Suprapubic skin (tissue), 4 donors: ENCODE measurements at places on chromosomes 2 and 18. TPM values are rescaled to one million over a fixed set of nuclear protein-coding genes. Genes with fewer than 3 reads are reported as not detected.

The SLC38A11 gene
- total RNA-seq: not detected

The CGREF1 gene
- 3.1 TPM for total RNA-seq

The SPHKAP gene
- total RNA-seq: not detected

DNA sequence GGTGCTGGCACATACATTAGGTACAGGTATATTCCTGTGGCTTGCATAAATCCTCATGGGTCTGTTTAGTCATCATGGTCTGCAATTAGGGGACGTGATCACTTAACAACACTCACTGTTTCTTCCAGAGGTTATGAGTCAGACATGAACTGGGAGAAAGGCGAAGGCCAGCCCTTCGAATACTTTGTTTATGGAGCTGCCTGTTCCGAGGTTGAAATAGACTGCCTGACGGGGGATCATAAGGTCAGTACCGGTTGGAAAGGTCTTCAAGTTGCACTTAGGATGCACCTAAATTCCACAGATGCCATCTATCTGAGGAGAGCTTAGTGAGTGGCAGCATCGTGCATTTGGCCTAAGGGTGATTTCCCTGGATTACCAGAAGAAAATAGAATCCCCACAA lies 76.9 kb downstream of the AOX1 start:
- H3K36me3 ChIP-seq: peaks cover 26% of the 10 kb centered on the region
- no peak overlapping the region for H3K4me3 ChIP-seq
- no peak overlapping the region for H3K27ac ChIP-seq
- no peak for DNase-seq
- no peaks in the 10 kb centered on the region for H3K27me3 ChIP-seq
- H3K4me1 ChIP-seq: no peaks in the 10 kb centered on the region

DNA sequence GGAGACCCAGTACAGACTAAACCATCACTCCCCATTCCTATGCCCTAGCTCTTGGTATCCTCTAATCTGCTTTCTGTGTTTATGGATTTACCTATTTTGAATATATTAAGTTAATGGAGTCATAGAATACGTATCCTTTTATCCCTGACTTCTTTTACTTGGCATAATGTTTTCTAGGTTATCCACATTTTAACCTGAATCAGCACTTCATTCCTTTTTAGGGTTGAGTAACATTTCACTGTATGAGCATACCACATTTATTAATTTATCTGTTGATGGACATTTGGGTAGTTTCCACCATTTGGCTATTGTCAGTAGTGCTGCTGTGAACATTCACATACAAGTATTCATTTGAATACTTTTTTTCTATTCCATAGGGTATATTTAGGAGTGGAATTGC lies 157.3 kb upstream of the CTNNA2 start:
- DNase-seq: no peak
- H3K4me3 ChIP-seq: no peak overlapping the region
- no peak overlapping the region for H3K27ac ChIP-seq

DNA sequence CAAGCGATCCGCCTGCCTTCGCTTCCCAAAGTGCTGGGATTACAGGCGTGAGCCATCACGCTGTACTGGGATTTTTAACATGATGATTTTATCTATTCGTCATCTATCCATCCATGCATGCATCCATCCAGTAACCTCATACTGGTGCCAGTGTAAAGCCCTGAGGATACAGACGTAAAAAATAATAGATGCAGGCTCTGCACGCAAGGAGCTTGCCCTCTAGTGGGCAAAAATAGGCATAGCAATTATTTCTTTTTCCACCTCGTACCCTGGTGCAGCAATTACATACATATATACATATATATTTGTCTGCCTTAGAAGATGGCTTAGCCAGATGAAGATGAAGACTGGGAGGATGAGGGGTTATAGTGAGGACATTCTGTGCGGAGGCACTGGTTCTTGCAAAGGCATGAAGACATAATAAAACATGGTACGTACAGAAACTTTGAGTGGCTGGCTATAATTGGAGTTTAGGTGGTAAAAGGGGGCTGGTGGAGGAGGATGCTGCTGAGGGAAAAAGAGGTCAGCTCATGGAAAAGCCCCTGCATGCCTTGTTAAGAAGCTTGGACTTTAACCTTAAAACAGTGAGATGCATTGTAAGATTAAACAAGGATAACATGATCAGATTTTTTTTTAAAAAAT lies 19.6 kb upstream of the RPIA start:
- H3K27me3 ChIP-seq: no peaks in the 10 kb centered on the region
- DNase-seq: no peak
- H3K4me3 ChIP-seq: no peak overlapping the region
- no peak overlapping the region for H3K27ac ChIP-seq
- no peaks in the 10 kb centered on the region for H3K36me3 ChIP-seq

The ZBTB7C gene
- 46.2 TPM for total RNA-seq

GRCh38 chr18:10111944-10112343 lies 198.1 kb downstream of the VAPA start:
- H3K27me3 ChIP-seq: no peaks in the 10 kb centered on the region
- peaks cover 8% of the 10 kb centered on the region for H3K4me1 ChIP-seq
- DNase-seq: no peak
- H3K27ac ChIP-seq: no peak overlapping the region

DNA sequence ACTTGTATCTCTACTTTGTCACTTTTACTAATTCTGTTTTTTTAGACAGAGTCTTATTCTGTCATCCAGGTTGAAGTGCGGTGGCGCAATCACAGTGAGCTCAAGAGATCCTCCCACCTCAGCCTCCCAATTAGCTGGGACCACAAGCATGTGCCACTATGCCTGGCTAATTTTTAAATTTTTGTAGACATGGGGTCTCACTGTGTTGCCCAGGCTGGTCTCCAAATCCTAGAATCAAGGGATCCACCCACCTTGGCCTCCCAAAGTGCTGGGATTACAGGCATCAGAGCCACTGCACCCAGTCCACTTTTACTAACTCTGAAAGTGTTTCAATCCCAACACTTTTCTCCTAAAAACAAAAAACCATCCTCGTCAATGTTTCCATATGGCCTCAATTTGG lies 94.9 kb downstream of the MALT1 start:
- no peaks in the 10 kb centered on the region for H3K36me3 ChIP-seq
- no peak overlapping the region for H3K4me3 ChIP-seq
- peaks cover 17% of the 10 kb centered on the region for H3K27me3 ChIP-seq
- no peak overlapping the region for H3K27ac ChIP-seq
- peaks cover 19% of the 10 kb centered on the region for H3K4me1 ChIP-seq
- DNase-seq: peak; percentile 41

- H3K4me3 ChIP-seq: no peak overlapping the region
- H3K36me3 ChIP-seq: no peaks in the 10 kb centered on the region
Observed at GRCh38 chr2:50556934-50557575, 474.9 kb downstream of the NRXN1 start.

The SEH1L gene
- total RNA-seq: 45.4 TPM

- no peak for DNase-seq
- no peaks in the 10 kb centered on the region for H3K36me3 ChIP-seq
- H3K27me3 ChIP-seq: no peaks in the 10 kb centered on the region
- no peak overlapping the region for H3K4me3 ChIP-seq
- H3K27ac ChIP-seq: peak overlapping the region; percentile 2
- H3K4me1 ChIP-seq: peaks cover 46% of the 10 kb centered on the region
Observed at GRCh38 chr2:98772536-98772935, 41.6 kb upstream of the MGAT4A start.

- DNase-seq: no peak
- H3K36me3 ChIP-seq: no peaks in the 10 kb centered on the region
- peak within 1 kb of the TSS; percentile 100 for H3K27ac ChIP-seq
- no peaks in the 10 kb centered on the region for H3K27me3 ChIP-seq
- H3K4me3 ChIP-seq: peak within 1 kb of the TSS; percentile 99
Observed at GRCh38 chr18:75210274-75211001, at the start of gene TSHZ1. Gene TSHZ1 (plus strand): TSS chr18:75210797. CDS start chr18:75211877, 1,080 bp downstream.

- DNase-seq: no peak
- H3K27ac ChIP-seq: no peak overlapping the region
- H3K27me3 ChIP-seq: no peaks in the 10 kb centered on the region
Observed at GRCh38 chr2:17733599-17733998, 20.0 kb downstream of the SMC6 start.

The KCNS3 gene
- 34.8 TPM for total RNA-seq

- H3K36me3 ChIP-seq: no peaks in the 10 kb centered on the region
- H3K4me1 ChIP-seq: no peaks in the 10 kb centered on the region
- H3K27ac ChIP-seq: no peak overlapping the region
- no peak for DNase-seq
Observed at GRCh38 chr2:220432645-220433044, 805.2 kb downstream of the SLC4A3 start.

DNA sequence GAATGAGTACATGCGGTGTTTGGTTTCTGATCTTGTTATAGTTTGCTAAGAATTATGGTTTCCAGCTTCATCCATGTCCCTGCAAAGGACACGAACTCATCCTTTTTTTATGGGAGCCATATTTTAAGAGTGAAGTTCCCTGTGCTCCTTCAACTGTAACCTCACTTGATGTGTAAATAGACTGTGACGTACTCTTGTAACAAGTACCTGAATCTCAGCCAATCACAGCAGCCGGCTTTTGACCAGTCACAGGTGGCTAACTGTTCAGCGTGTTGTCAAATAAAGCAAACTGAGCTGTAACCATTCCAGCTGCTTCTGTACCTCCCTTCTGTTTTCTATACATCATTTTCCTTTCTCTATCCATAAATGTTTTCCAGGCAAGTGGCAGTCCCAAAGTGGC lies 774.3 kb upstream of the HS6ST1 start:
- DNase-seq: no peak
- no peaks in the 10 kb centered on the region for H3K27me3 ChIP-seq
- no peak overlapping the region for H3K27ac ChIP-seq
- no peaks in the 10 kb centered on the region for H3K4me1 ChIP-seq
- no peak overlapping the region for H3K4me3 ChIP-seq

The C2orf66 gene
- total RNA-seq: not detected

The SRD5A2 gene
- not detected for total RNA-seq

DNA sequence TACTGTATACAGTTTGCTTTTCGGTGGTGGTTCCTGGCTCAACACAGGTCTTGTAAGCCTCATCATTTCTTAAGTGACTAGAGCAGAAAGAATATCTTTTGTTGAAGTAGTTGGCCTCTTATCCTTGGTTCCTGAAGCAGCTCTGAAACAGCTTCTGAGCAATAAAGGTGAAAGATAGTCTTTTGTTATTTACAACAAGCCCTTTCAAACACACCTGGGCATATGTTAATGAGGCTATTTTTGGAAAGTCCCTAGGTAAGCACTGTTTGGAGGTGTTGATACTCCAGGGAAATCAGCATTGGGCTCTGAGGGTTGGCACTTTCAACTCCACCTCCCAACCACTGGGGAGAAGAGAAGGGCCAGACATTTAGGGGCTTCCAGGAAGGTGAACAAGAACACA lies 211.0 kb downstream of the MCFD2 start:
- H3K4me3 ChIP-seq: no peak overlapping the region
- peaks cover 66% of the 10 kb centered on the region for H3K4me1 ChIP-seq
- no peak overlapping the region for H3K27ac ChIP-seq
- DNase-seq: no peak
- no peaks in the 10 kb centered on the region for H3K27me3 ChIP-seq
- H3K36me3 ChIP-seq: no peaks in the 10 kb centered on the region

The TMEM87B gene
- 27.2 TPM for total RNA-seq

DNA sequence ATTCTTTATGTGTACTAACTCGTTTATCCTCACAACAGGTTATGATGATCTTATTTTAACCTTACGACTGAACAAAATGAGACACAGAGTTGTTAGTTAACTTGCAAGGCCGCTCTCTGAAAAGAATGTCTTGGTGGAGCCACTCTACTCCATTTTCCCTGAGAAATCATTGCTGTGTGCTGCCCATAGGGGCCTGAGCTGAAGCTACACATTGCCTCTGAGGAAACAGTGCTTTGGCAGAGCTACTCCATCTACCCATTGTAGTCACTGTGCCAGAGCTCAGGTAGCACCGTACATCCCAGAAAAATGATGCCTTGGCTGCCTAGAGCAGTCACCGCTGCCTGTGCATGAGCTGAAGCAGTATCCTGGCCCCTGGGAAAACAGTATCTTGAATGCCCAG lies 61.6 kb downstream of the GULP1 start:
- no peak overlapping the region for H3K27ac ChIP-seq
- no peak for DNase-seq
- no peak overlapping the region for H3K4me3 ChIP-seq

The XDH gene
- 2.1 TPM for total RNA-seq

The PTPRN gene
- not detected for total RNA-seq

GRCh38 chr2:142065156-142065555 lies 65.7 kb downstream of the LRP1B start:
- H3K4me1 ChIP-seq: no peaks in the 10 kb centered on the region
- DNase-seq: no peak
- H3K36me3 ChIP-seq: no peaks in the 10 kb centered on the region
- no peak overlapping the region for H3K4me3 ChIP-seq

The CPS1 gene
- total RNA-seq: 3.6 TPM

The GRB14 gene
- total RNA-seq: 2.3 TPM

The ACVR1C gene
- 0.64 TPM for total RNA-seq

DNA sequence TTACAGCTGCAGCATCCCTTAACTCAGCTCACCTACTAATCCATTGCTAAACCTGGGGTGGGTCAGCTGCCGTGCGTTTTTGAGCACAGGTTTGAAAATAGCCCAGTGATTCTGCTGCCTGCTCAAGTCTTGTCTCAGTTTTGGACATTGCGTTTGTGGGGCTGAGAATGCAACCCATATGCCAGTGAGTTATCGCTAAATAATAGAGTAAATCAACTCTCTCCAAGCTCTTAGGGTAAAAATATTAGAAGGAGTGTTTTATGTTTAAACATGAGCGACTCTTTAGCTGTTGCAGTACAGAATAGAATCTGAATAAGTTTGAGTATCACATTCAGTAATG lies 2.1 kb downstream of the TSHZ1 start:
- H3K27me3 ChIP-seq: no peaks in the 10 kb centered on the region
- peak overlapping the region; percentile 99 for H3K4me3 ChIP-seq
- H3K4me1 ChIP-seq: peaks cover 58% of the 10 kb centered on the region
- H3K36me3 ChIP-seq: no peaks in the 10 kb centered on the region
- peak overlapping the region; percentile 89 for H3K27ac ChIP-seq
- no peak for DNase-seq

The DYNAP gene
- total RNA-seq: not detected

DNA sequence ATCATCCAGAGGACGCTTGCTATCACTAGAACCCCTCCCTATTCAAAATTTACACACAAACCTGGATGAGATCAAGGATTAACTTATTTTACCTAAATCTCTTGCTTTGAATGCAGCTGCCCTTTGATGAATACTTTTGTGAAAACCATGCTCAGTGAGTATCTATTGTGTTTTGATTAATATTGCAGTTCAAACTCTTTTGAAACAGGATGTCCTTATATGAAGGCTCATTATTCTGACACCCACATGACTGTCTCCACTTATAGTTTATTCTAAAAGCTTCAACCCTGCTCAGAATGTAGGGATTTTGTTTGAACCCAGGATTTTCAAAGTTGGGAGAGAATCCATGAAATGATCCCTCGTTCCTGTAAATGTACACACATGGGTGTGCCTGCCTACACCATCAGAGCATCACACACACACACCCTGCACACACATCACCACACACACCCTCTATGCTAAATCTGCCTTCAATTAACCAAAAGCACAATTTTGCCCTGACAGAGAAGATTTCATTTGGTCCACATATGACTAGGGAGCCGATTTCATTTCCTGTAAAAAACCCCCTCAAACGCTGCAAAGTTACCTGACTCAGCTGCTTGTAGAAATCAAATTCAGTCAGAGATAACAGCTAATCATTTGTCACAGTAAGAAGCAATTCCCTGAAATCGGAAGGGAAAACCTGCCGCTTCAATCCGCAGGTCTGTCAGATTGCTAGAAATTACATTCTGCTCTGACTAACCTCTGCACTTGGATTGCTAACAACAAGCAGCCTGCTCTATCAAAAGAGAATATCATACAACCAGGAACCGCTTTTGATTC lies 65.2 kb downstream of the ZEB2 start:
- H3K27ac ChIP-seq: peak overlapping the region; percentile 10
- no peak for DNase-seq
- no peaks in the 10 kb centered on the region for H3K36me3 ChIP-seq
- H3K4me3 ChIP-seq: no peak overlapping the region

GRCh38 chr2:235293061-235293460 lies 200.8 kb upstream of the AGAP1 start:
- H3K4me1 ChIP-seq: no peaks in the 10 kb centered on the region
- no peak overlapping the region for H3K27ac ChIP-seq
- DNase-seq: no peak
- no peak overlapping the region for H3K4me3 ChIP-seq

The HOXD11 gene
- total RNA-seq: not detected
